ENCODE measurements at places on chromosomes 12 and 14.

- DNase-seq = no peak
Observed at GRCh38 chr14:52825085-52825484, 33.7 kb upstream of the GNPNAT1 start.

GRCh38 chr12:113804961-113805600 lies 161.0 kb downstream of the RBM19 start:
- no peak for DNase-seq

DNA sequence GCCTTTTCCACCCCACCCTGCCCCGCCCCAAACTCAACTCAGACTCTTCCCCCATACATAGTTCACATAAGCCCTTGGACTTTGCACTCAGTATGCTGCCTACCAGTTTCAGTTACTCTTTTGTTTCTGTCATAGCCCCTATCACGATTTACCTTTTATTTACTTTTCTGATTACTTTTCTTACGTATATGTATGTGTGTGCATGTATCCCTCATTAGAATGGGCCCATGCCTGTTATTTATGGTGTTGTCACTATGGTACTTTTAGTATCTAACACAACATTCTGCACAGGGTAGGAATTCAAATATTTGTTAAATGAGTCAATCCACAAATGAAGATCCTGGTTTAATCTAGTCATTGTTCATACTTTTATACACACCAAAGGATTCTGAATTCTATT lies 16.5 kb upstream of the LUM start:
- DNase-seq = no peak

DNA sequence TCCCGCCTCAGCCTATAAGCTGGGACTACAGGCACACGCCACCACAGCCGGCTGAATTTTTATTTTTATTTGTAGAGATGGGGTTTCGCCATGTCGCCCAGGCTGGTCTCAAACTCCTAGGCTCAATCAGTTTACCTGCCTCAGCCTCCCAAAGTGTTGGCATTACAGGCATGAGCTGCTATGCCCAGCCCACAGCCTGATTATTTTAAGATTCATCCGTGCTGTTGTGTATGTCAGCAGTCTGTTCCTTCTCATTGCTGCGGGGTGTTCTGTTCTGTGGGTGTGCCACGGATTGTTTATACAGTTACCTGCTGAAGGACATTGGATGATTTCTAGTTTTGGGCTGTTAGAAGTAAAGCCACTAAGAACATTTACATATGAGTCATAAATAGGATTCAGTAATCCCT lies 9.6 kb upstream of the EP400 start:
- DNase-seq = no peak

GRCh38 chr12:94145191-94145983 lies 3.0 kb upstream of the PLXNC1 start:
- DNase-seq = no peak

GRCh38 chr14:89201645-89202044 lies 215.4 kb downstream of the FOXN3 start:
- DNase-seq = no peak

Measured in renal pelvis (tissue), 12 donors.